HuH-7 (cell line): ENCODE measurements at places on chromosomes 16 and 17.

GRCh38 chr17:69607162-69607834, 192.8 kb downstream of the MAP2K6 start:
- peak; percentile 17 for DNase-seq

- DNase-seq = no peak
Measured at GRCh38 chr16:51030516-51030915, 120.6 kb downstream of the SALL1 start.

DNA sequence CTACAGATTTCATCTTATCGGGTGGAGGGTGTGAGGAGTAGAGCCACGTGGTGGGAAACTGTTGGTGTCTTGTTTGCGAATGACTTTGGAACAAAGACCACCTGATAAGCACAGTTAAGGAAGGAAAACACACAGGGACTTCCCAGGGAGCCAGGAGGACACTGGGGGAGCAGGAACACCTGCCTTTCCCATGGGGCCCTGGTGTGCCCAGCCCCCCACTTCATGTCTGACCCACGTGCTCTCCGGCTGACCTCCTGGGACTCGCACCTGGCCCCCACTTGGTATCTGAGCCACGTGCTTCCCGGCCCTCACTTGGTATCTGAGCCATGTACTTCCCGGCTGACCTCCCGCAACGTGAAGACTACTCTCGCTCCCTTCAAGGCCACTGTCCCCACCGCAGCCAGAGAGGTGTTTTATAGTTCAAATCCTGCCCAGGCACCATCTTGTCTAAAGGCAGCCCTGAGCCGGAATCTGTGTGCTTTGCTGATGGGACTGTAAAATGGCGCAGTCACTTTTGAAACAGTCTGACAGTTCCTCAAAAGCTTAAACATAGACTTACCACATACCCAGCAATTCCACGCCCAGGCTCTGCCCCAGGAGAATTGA, 5.4 kb upstream of the CSNK1D start:
- DNase-seq = no peak

DNA sequence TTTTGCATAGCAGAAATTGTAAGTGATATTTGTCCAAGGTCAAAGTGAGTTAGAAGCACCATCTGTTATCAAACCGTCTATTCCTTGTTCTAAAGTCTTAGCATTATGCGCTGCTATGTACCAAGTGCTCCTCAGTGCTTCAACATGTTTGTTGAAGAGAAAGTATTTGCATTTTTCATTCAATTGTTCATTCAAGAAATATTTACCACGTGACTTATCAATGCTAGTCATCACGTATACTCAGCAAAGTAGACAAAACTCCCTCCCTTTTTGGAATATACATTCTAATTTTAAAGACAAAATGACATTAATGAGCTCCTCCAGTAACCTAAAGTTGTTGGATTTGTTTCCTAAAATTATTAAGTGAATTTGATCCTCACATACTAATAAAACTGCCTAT, 388.0 kb upstream of the CDH8 start:
- no peak for DNase-seq

- no peak for DNase-seq
Measured at GRCh38 chr16:10949424-10949970, 5.1 kb downstream of the CLEC16A start.

DNA sequence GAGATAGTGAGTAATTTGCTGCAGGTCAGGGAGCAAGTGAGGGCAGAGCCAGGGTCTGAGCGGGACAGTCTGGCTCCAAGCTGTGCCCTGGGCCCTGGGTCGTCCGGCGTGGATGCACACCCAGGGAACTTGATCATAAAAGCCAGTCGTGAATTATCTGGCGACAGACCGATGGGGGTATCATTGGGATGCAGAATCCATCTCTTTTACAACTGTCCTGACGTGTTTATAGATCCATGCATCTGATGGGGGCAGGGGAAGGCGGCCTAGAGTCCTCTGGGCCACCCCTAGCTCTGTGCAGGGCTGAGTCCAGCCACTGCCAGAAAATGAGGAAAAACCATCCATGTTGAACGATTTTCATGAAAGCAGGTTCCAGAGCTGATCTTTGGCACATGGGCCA, 332.8 kb downstream of the C16orf95 start:
- no peak for DNase-seq

DNA sequence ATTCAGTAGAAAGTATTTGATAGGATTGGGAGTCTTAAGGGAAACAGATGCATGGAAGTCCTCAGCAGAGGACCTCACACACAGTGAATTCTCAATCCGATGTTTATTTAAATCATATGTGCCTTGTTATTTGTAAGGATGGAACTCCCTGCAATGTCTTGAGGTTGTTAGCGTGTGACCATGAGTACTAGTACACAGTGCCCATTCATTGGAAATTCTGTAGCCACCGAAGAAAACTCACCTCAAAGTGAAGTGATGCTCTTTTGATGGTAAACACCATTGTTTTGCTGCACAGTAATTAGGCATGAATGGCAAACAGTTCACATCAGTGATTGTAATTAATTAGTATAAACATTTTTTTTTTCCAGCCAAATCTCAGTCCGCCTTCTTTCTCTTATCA, 173.6 kb downstream of the MSI2 start:
- no peak for DNase-seq

GRCh38 chr17:7916385-7916682, 245 bp upstream of the RNF227 start:
- no peak for DNase-seq

DNA sequence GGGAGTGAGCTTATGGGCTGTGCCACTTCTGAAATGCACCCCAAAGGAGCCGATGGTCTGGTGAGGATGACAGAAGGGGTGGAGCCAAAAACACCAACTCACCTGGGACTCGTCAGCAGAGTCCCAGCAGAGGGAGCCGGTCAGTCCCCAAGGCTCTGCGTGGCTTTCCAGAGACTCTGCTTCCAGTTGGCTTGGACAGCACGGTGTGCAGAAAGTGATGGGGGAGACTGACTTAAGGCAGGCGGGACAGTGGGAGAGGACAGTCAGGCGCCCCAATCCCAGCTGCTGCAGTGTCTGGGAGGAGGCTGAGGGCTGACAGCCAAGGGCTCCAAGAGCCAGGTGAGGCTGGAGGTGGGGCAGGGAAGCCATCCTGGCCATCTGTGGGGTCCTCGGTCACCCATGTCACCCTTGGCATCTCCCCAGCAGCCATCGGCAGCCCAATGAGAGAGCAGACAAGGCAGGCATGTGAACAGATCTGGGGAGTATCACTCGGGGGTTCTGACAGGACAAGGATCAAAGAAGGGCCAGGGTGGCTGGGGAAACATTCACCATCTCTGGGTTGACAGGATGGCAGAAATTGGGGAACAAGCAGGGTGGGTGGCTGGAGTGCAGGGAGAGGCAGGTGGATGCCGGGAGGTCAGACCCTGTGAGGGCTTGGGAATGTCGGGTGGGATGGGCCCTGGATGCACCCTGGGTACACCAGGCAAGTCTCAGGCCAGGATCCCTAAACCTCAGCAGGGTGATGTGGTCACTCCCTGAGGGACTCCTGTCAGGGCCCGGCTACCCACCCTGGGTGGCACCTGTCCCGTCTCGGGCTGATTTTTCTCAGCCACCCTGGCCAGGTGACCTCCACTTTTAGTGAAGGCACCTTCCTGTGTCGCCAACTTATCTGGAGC, 8.9 kb upstream of the KRTAP17-1 start:
- DNase-seq = peak; percentile 13

- DNase-seq = no peak
Measured at GRCh38 chr16:27769561-27770255, 219.8 kb downstream of the KATNIP start.

- DNase-seq = no peak
Measured at GRCh38 chr16:83717308-83717707, 90.5 kb upstream of the HSBP1 start.

- no peak for DNase-seq
Measured at GRCh38 chr16:85730186-85730465, 20.8 kb downstream of the C16orf74 start.

- peak; percentile 37 for DNase-seq
Measured at GRCh38 chr17:45577571-45578279, 87.2 kb upstream of the PLEKHM1 start.

DNA sequence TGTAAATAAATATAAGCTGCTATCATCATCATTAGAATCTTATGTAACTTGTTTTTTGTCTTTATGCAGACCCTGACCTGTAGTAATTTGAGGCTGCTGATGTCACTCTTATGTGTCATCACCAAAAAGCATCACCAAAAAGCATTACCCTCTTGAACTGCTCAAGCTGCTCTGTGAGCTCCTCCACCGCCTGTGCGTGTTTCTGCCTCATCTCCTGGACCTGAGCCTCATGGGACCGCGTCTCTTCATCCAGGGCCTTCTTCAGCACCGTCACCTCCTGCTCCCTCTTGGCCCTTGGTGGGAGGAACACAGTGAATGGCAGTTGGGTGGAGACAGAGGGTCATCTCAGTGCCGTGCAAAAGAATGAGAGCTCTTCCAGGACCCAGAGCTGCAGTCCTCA, 82.4 kb downstream of the NDE1 start:
- no peak for DNase-seq

DNA sequence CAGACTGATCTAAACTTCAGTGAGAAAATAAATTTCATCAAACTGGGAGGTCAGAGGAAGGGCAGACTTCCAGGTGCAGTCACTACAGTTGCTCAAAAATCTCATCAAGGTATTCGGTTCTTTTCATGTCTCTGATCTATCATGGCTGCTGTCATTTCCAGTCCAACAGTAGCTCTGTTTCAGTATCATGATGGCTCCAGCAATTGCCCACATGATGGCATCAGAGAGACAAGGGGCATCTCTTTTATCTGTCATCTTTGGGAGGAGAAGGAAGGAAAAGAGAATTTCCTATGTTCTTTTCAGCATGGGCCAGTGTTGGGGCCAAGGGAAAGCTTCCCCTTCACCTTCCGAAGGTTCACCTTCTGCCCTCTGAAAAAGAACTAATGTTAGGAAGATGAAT, 504.9 kb upstream of the HSBP1 start:
- no peak for DNase-seq

DNA sequence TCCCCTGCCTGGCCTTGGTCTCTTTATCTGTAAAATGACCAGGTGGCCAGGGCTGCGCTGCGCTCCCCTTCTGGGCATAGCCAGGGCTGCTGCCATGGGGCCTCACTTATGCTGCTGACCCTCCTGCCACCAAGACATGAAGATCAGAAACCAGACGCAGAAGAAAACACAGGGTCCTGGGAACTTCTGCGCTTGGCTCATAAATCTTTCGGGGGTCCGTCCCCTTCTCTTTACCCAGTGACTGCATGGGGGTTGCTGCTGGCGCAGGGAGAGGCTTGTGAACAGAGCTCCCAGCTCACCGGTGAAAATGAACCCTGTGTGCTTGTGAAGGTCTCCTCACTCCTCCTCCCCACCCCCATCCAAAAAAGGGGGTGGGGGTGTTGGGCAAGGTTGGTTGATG, 5.7 kb upstream of the FOXL1 start:
- DNase-seq = no peak

DNA sequence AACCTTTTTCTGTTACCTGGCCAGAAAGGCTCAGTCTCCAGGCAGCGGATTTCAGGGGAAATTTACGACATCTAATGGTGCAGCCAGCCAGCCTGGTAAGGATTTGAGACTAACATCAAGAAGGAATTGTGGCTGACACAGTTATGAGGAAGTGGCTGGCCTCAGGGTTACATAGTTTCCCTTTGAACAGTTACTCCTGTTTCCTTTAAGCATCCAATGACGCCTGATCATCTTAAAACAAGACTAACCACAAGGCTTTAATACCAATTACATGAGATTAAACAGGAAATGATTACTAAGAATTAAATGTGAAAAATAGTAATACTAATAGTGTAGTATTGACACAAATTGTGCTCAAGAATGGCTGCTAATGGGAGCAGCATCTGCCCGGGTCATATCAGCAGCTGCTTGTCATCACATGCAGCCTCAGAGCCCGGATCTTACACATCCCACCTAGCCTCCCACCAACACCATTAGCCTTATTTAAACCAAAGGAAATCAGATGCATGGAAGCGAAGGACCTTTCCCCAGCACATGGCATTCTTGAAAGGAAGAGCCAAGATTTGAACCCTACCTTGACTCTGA, 431.8 kb downstream of the PMP22 start:
- no peak for DNase-seq

- DNase-seq = no peak
Measured at GRCh38 chr17:63035271-63035670, 69.2 kb downstream of the TANC2 start.

GRCh38 chr17:17453088-17453487, 23.7 kb upstream of the MED9 start:
- DNase-seq = no peak
